ENCODE measurements at places on chromosomes 7 and 10. TPM values are rescaled to one million over a fixed set of nuclear protein-coding genes. Genes with fewer than 3 reads are reported as not detected.

Gene EGR2
- 18.5 TPM for total RNA-seq

Gene ACTL6B
- not detected for total RNA-seq

Gene RALA
- total RNA-seq, result 35.6 TPM

GRCh38 chr10:67141300-67141699, 215.5 kb downstream of the LRRTM3 start:
- H3K4me3 ChIP-seq, result no peak overlapping the region
- no peaks in the 10 kb centered on the region for H3K4me1 ChIP-seq
- no peaks in the 10 kb centered on the region for H3K27me3 ChIP-seq
- no peak overlapping the region for H3K27ac ChIP-seq

DNA sequence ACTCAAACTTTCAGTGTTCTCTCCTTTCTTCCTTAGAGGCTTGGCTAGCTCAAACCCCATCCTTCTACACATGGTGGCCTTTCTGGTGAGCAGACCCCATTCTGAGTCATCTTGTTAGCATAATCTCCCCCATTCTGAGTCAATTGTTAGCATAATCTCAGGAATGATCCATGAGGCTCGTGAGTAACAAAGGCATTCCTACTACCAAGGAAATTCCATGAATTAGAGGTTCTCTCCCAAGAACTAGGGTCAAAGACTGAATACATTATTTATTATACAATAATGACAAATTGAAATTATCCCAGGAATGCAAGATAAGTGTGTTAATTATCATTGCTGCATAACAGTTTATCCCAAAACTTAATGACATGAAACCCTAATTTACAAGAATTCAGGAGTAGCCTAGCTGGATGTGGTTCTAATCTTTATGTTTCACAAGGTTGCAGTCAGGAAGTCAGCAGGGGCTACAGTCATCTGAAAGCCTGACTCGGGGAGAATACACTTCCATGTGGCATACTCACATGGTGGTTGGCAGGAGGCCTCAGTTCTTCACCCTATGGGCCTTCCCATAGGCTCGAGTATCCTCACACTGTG, 100.2 kb downstream of the MMRN2 start:
- H3K4me3 ChIP-seq, result no peak overlapping the region
- no peak overlapping the region for H3K27ac ChIP-seq
- DNase-seq, result no peak
- peaks cover 1% of the 10 kb centered on the region for H3K36me3 ChIP-seq
- H3K27me3 ChIP-seq, result no peaks in the 10 kb centered on the region

DNA sequence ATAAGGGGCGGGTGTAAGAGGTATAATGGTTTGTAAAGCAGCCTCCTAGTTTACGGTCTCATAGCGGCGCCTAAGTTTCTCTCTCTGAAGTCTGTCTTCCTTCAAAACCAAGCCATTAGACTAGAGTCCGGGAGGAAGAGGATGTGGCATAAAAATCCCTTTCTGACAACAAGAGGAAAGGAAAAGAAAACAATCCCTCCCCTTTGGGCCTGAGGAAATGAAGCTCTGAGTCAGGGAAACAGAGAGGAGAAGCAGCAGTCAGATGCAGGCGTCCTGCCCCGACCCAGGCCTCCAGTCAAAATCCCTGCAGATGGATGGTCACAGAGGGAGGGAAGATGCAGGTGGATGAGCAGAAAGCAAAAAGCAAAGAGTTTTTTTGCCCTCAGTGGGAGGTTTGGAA, 23.7 kb downstream of the PARP12 start:
- no peak for DNase-seq
- peaks cover 14% of the 10 kb centered on the region for H3K36me3 ChIP-seq
- no peaks in the 10 kb centered on the region for H3K27me3 ChIP-seq
- no peak overlapping the region for H3K4me3 ChIP-seq
- no peak overlapping the region for H3K27ac ChIP-seq

DNA sequence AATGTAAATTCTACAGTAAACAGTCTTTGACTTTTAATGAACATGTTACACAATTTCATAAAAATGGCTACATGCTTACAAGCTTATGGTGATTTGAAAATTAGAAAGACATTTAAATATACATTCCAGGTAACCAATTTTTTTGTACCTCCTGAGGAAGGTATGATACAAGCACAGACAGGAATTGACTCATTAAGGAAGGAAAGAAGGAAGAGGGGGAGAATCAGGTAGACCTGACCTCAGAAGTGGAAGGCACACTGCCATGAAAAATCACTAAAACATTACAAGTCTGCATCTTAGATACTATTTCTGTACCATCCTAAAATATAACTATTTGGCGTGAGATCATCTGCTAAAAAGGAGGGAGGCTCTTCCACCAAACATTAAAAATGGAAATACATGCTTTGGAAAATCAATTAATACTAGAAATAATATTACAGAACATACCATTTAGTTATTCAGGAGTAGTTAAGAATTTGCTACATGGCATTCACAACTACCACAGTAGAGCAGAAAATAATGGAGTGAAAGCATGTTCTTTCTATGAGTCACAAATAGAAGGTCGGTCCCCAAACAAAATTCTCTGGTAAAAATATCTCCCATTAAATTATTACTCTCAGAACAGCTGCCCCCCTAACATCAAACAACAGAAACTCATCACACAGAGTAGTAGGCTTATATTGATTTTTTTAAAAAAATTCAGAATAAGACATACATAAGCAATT, 15.2 kb downstream of the RAB11FIP2 start:
- peaks cover 14% of the 10 kb centered on the region for H3K36me3 ChIP-seq
- no peak for DNase-seq
- H3K4me3 ChIP-seq, result no peak overlapping the region
- H3K4me1 ChIP-seq, result peaks cover 32% of the 10 kb centered on the region

GRCh38 chr7:4017081-4017480, 665.0 kb upstream of the FOXK1 start:
- no peaks in the 10 kb centered on the region for H3K4me1 ChIP-seq
- no peaks in the 10 kb centered on the region for H3K27me3 ChIP-seq
- H3K36me3 ChIP-seq, result peaks cover 2% of the 10 kb centered on the region
- no peak overlapping the region for H3K4me3 ChIP-seq
- DNase-seq, result no peak

DNA sequence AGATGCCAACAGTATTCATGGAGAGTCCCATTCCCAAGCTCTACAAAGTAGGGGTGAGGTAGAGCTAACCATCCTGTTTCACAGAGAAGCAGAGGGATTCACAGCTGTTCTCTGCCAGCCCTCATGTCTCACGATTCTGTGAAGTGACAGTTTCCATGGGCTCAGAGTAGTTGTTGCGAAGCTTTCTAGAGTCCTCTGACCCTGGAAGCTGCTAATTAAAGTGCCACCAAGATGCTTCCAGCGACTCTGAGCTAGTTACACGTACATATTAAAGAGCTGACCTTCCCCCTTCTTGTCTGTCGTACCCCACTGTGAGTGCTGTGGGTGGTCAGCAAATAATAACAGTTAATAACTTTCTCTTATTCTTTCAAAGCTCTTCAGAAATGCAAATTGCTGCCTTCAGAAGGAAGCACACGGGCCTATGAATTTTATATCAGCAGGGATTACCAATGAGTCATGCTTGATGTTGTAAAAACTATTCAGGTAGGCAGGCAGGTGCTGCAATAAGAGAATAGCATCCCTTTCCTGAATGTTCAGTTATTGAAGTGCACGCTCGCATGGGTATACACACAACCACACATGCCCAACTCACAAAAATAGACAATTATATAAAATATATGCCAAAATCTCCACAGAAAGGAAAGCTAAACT, 34.1 kb downstream of the DNAJB9 start:
- DNase-seq, result no peak
- no peak overlapping the region for H3K4me3 ChIP-seq
- peaks cover 3% of the 10 kb centered on the region for H3K27me3 ChIP-seq
- no peaks in the 10 kb centered on the region for H3K36me3 ChIP-seq
- H3K4me1 ChIP-seq, result peaks cover 2% of the 10 kb centered on the region
- H3K27ac ChIP-seq, result no peak overlapping the region

Measured in activated naive CD4-positive, alpha-beta T cell treated with anti-CD3 and anti-CD28 coated beads for 36 hours (primary cell).